ENCODE measurements at places on chromosomes 12 and 14.

- no peak for DNase-seq
These were observed 4.9 kb downstream of the PLD4 start for GRCh38 chr14:104929268-104930230.

DNA sequence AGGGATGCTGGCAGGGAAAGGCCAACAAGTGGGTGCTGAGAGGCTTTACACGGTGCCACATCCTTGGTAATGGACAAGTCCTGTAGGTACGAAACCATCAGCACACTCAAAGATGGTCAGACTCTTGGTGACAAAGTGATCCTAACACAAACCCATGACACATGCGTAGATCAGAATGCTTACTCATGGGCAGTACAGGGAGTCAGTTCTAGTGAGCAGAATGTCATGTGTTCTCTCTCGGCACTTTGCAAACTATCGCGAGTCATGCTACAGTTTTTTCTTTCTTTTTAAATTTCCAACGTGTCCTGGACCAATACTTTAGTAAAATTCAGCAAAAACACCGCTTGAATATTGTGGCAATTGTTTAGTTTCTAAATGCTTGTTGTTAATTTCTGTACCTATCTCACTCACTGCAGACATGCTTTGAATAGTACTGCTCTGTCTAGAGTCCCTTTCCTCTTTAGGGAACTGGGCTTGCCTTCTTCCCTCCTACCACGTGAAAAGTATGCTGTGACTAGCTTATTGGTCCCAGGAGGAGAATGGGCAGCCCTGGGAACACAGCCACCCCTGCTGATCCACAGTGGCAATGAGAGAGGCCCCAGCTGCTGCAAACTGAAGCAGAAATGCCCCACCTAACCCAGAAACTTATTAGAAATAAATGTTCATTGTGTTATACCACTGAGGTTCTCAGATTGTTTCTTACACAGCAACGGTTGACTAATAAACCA lies 62.4 kb downstream of the UBR7 start:
- no peak for DNase-seq

DNA sequence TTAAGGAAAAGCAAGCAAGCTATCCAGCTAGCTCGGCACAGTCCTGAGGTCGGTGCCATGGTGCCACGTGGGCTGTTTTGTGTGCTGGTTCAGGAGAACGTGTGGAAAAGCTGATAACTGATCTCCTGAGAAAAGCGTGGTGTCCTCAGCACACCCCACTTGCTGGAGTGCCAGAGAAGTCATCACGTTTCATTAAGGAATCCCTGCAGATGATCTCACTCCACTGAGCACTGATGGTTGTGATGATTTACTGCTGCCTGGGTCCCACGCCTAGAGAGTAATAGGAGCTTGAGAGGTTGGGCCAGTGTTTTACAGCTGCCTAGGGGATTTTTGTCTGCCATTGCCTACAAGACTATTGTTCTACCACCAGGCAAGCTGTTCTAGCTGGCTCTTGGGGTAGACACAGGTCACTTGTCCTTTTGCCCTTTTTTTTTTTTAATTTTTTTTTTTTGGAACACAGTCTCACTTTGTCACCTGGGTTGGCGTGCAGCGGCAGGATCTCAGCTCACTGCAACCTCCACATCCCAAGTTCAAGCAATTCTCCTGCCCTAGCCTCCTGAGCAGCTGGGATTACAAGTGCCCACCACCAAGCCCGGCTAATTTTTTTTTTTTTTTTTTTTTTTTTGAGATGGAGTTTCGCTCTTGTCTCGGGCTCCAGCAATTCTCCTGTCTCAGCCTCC lies 42.3 kb upstream of the EVL start:
- no peak for DNase-seq

DNA sequence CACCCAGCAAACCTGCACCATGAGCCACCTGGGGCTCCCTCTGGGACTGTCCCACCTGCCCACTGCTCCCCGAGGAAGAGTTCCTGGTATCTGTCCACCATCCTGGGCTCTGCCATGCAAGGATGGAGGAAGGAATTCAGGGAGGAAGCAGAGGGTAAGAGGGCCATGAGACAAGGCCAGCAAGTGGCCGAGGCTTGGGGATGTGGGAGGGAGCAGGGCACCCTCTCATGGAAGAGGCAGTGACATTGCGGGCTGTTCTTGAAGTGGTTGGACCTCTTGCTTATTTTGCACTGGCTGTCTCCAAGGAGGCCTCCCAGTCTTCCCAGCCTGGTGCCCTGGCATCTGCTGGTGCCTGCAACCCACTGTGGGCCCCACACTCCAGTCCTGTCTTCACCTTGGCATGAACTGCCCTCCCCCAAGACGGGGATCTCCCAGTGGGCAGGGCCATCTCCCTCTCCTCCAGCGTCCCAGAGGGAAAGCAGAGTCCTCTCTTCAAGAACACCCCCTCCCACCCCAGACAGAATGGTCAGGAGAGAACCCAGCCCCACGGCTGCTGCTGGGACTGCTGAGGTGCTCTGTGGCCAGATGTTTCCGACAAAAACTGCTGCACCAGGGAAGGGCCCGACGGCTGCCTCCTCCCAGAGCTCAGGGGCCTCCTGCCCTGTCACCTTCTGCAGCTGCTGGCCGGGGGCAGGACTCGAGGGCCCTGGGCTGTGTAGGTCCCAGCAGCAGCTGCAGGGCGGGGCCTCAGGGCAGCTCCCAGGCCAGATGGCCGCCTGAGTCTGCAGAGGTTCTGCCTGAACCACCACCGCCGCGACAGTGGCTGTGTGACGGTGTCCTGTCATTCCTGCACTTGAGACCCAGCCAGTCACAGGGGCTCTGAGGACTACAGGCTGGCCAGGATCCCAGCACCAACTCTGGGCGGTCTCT lies 1.8 kb upstream of the AKT1 start:
- DNase-seq, result no peak

DNA sequence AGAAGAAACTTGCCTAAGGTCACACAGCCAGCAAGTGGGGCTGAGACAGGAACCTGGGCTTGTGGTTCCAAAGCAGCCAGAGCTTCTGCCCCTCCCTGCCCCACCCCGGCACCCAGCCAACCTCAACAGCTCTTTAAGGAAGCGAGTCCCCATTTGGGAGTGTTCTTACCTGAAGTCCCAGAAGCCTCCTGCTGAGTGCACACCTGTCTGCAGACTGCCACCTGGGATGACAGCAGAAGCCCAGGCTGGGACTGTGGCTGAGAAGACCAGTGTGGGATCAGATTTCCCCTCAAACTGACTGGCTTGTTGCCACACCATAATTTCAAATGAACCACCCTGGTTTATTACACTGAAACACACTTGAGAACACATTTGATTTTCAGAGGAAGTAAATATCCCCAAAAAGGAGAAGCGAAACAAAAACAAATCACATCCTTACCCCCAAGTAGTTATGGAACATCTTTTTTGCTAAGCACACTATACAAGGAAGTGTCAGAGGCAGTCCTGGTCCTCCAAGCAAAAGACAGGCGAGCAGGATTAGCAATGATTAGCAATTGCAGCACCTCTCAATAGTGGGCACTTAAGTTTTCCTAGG lies 6.3 kb upstream of the RIN3 start:
- DNase-seq, result no peak

- no peak for DNase-seq
These were observed 14.7 kb downstream of the HMGA2 start for GRCh38 chr12:65839027-65839426.

DNA sequence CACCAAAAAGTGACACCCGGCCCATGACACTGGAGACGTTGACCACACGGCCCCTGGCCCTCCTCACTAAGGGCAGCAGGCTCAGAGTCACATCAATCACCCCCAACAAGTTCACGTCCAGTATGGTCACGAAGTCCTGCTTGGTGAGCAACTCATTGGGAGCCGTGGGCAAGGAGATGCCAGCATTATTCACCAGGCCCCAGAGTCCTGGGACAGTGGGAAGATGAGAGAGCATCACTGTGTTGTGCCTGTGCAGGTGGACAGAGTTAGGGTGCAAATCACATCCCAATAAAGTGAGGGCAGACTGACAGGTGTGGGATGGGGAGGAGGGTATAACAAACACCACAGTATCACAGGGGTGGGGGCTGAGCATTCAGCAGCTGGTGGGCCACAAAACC lies 2.5 kb downstream of the RDH16 start:
- DNase-seq, result no peak

DNA sequence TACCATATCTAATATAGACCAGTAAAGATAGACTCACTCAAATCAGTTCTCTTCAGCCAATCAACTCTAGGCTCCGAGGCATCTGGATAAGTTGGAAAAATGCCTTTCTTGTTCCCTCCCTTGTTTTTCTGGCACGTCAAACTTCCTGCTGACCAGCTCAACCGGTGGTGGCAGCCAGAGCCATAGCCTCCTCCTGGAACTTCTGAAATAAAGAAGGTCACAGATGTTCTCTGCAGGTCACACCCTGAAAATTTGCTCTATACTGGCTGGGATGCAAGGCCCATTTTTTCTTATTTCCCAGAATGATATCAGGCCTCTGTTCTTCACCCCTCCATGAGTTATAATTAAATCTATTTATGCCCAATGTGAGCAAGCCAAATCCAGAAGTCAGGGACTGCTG lies 81.9 kb downstream of the BMP4 start:
- DNase-seq, result no peak

GRCh38 chr14:101732118-101732517 lies 29.4 kb upstream of the PPP2R5C start:
- DNase-seq, result no peak

GRCh38 chr14:38578278-38578681 lies 322.4 kb upstream of the CLEC14A start:
- DNase-seq, result no peak

DNA sequence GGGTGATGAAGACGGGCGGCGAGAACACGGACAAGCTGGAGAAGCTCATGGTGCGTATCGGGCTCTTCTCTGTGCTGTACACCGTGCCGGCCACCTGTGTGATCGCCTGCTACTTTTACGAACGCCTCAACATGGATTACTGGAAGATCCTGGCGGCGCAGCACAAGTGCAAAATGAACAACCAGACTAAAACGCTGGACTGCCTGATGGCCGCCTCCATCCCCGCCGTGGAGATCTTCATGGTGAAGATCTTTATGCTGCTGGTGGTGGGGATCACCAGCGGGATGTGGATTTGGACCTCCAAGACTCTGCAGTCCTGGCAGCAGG lies 1.9 kb downstream of the FZD10 start:
- no peak for DNase-seq

DNA sequence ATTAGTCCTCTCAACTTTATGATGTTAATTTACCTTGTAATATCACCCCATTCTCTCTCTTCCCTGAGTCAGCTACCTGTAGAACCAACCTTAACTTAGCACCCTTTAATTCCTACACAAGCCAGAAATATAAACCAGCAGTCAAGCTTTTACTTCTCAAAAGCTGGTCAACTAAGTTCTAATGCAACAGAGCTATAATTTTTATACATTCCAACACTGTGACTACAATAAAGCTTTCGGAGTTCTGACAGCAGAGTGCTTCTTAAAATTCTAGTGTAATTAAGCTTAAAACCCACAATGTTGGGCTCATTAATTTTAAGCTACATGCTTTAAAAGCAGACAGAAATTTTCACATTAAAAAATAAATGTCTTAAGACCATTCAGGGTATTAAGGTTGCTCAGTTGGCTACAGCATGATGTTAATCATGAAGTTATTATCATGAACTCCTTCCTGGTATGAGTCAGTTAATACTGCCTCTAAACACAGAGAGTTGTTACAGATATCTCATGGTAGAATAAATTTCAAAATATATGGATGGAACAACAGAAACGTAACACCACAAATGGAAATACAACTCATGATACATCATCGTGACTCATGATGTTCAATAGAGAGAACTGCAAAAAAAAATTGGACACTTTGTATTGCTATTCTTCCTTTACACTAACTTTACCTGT lies 126.7 kb downstream of the EPS8 start:
- DNase-seq, result no peak

- DNase-seq, result no peak
These were observed 17.9 kb upstream of the RND1 start for GRCh38 chr12:48883305-48884161.

DNA sequence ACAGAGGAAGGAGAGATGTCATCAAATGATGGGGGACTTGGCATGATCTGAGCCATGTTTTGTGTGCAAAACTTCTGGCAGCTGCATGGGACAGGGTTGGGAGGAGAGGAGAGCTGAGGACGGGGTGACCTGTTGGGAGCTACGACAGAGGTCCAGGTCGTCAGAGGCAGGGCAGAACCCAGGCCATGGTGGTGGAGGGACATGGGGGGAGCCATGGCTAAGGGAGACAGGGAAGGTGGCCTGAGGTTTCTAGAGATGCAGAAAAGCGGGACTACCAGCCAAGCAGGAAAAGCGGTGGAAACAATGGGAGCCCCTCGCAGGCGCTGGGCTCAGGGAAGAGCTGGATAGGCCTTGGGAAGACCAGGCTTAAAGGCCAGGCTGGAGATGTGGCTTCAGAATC lies 88.3 kb downstream of the DICER1 start:
- no peak for DNase-seq

GRCh38 chr14:64873506-64874219 lies 6.0 kb downstream of the SPTB start:
- DNase-seq, result no peak

- no peak for DNase-seq
These were observed 36.7 kb upstream of the NKX2-8 start for GRCh38 chr14:36619131-36619530.

DNA sequence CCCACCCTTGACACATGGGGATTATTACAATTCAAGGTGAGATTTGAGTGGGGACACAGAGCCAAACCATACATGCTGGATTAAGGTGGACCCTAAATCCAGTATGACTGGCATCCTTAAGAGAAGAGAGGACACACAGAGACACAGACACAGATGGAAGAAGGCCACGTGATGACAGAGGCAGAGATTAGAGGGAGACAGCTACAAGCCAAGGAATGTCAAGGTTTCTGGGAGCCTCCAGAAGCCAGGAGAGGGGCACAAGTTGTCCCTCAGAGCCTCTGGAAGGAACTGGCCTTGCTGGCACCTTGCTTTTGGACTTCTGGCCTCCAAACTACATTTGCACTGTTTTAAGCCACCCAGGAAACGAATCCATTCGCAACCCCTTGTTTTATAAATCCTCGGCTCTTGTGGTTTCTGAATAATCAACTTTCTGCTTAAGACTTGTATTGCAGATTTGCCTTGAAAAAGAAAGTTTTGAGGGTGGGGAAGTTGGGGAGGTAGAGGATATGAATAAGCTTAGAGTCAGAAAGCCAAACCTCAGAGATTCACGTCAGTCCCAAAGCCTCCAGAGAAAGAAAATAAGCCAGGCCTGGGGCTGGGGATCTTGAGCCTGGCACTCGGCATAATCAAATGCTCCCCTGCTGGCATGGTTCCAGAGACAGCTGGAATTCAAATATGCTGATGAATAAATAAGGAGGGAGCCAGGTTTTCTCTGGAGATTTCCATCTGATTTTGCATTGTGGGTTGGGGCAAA lies 224.2 kb upstream of the PWP1 start:
- no peak for DNase-seq

DNA sequence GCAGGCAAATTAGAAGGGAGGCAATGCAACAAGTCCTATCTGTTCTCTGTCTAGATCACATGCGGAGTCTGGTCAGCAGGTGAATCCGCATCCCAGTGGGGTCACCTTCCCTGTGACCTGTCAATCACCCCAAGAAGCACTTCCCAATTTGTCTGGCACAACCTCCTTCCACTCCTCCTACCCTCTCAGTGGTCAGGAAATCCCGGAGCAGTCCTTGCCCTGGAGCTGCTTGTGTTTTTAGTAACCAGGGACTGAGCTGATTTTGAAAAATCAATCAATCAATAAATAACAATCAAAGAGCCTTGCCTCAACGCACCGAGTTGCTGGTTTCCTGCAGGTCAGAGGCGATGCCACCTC lies 572 bp upstream of the ACSS3 start:
- DNase-seq, result no peak
